ENCODE measurements at places on chromosomes 16 and 17.

DNA sequence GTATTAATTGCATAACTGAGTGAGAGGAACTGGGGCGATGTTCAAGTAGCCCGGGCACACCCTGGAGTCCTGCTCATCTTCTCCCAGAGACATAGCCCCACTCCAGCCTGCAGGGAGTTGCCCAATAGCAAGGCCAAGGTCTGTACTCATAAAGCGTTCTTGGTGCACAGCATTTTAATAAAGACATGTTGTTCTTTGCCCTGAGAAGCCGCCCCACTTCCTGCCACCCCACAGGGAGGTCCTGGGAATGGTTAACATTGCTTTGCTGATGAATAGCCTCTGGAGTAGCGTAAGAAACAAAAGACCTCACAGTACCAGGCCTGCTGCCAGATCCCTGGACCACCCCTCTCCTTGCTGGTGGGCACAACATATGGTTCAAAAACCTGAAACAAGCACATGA lies 21.6 kb upstream of the CDH1 start:
- DNase-seq: no peak

DNA sequence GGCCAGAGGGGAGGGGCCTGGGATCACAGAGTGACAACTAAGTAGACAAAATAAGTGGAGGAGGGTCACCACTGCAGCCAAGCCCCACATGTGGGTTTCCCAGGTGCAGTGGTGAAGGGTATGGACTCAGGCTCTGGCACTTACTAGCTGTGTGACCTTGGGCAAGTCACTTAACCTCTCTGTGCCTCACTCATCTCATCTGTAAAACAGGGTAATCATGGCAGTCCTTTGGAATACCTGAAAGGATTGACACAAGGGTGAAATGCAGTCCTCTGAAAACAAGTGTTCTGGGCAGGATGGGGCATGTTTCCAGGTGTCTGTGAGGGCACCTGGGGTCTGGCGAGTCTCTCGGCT lies 55.8 kb downstream of the NKD1 start:
- no peak for DNase-seq

DNA sequence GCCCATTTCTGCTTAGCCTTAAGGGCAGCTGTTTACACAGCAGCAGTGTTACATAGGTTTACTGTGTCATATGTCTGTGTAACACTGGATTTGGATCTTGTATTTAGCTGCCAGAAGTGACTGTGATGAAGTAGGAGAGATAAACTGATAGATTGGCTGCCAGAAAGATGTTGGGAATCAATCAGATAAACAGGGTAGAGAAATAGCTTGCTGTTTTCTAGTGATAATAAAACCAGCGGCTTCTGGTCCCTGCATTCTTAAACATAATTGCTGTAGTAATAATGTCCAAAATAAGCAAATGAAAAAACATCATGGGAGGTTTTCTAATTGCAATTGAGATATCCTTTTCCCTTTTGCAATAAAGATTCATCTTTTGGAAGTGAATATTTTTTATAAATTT lies 68.7 kb downstream of the AATF start:
- no peak for DNase-seq

DNA sequence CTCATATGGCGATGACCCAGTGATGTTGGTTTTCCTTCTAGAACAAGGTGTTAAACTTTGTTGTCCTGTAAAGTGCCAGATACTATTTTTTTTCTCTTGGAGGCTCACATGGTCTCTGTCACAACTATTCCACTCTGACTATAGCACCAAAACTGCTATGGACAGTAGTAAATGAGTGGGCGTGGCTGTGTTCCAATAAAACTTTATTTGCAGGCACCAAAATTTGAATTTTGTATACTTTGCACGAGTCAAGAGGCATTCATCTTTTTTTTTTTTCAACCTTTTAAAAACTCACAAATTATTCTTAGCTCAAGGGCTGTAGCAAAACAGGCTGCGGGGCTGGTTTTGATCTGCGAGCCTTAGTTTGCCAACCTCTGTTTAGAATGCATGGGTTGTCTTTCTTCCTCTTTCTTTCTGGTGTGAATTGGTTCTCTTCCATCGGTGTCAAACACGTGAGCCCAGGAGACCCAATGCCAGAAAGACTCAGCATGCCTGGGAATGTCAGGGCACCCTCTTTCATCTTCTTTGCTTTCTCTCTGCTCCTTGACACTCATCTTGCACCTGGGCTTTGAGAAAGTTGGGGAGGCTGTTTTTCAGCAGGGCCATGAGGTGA lies 2.1 kb downstream of the SYT17 start:
- DNase-seq: no peak

- DNase-seq: no peak
These were observed 14.0 kb downstream of the SRCIN1 start for GRCh38 chr17:38591759-38592241.

DNA sequence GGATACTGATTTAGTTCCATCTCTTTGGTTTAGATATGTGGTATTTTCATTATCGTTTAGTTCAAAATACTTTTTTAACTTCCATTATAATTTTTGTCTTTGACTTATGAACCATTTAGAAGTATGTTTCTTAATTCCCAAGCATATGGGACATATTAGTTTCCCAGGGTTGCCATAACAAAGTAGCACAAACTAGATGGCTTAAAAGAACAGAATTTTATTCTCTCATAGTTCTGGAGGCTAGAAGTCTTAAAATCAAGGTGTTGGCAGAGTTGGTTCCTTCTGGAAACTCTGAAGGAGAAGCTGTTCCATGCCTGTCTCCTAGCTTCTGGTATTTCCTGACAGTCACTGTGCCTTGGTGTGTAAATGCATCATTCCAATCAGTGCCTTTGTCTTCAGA lies 291.5 kb upstream of the AXIN2 start:
- no peak for DNase-seq

DNA sequence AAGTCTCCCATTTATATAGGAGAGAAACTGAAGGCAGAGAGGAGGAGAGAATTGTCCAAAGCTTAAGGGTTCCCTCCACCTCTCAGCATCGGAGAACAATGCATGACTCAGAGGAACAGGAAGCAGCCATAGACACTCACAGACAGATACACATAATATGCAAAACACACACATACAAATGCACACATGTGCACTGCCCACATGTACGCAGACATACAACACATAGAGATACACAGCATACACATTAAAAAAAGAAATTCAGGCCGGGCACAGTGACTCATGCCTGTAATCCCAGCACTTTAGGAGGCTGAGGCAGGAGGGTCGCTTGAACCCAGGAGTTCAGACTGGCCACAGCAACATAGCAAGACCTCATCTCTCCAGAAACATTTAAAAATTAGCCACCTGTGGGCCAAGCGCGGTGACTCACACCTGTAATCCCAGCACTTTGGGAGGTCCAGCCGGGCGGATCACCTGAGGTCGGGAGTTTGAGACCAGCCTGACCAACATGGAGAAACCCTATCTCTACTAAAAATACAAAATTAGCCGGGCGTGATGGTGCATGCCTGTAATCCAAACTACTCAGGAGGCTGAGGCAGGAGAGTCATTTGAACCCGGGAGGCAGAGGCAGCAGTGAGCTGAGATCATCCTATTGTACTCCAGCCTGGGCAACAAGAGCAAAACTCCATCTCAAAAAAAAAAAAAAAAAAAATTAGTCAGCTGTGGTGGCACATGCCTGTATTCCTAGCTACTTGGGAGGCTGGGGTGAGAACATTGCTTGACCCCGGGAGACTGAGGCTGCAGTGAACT lies 11.3 kb downstream of the ERAL1 start:
- peak; percentile 52 for DNase-seq

- peak; percentile 24 for DNase-seq
These were observed 40.4 kb downstream of the ZNF778 start for GRCh38 chr16:89257757-89258465.

GRCh38 chr17:28509789-28510188 lies 3.6 kb downstream of the FOXN1 start:
- no peak for DNase-seq

GRCh38 chr16:67404740-67405226 lies 11.5 kb upstream of the TPPP3 start:
- no peak for DNase-seq

GRCh38 chr16:26335236-26335853 lies 643.6 kb downstream of the HS3ST4 start:
- DNase-seq: no peak

DNA sequence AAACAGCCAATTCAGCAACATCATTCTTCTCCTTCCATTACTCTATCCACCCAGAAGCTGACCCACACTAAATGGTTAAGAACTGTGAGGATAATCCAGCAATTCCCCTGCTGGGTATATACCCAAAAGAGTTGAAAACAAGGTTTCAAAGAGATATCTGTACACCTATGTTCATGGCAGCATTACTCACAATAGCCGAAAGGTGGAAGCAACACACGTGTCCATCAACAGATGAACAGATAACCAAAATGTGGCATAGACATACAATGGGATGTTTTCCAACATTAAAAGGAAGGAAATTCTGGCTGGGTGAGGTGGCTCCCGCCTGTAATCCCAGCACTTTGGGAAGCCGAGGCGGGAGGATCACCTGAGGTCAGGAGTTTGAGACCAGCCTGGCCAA lies 19.9 kb downstream of the MIS12 start:
- DNase-seq: no peak

- DNase-seq: no peak
These were observed 41.7 kb downstream of the PIK3R5 start for GRCh38 chr17:8923762-8924161.

DNA sequence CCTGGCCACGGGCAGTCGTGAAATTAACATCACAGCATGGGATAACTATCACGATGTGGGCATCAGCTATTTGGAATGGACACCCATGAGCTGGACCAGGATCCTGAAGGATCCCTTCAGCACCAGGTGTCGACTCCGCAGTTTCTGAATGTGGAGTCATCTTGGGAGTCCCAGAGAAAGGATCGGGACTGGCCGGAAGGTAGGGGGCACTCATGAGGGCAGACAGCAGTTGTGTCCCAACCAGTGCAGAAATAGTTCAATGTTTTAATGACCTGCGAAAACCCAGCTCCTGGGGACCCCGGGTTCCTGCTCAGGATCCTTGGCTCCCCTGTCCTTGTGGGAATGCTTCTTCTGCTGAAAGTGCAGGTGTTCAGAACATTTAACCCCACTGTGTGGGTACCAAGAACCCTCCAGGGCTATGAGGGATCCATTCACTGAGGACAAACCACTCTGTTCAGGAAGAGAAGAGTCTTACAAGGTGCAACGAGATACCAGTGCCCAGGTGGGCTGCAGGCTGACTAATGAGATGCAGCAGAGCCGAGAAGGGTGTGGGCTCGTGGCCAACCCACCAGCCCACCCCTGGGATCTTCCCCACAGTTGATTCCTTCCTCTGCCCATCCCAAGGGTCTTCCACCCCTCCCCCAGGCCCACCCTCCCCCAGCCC lies 154.8 kb downstream of the SALL1 start:
- DNase-seq: no peak

DNA sequence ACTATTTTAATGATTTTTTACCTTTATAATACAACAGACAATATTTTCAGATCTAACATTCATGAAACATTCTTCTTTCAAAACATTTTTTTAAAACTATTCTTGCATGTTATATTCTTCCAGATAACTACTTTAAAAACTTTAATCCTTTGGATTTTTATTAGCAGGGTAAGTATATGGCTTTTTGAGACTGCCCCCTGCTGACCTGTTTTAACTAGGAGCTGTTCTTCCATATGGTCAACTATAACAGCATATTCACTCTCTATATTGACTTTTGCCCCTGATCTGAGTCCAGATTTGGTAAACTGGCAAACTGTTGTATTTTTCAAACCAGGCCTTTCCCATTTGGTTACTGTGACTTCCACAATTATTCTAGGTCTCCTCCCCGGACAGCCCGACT lies 16.5 kb downstream of the ZNF18 start:
- no peak for DNase-seq

- DNase-seq: no peak
These were observed at the start of gene CHCT1 for GRCh38 chr17:60422162-60422665. Gene CHCT1 (plus strand): TSS chr17:60422489. CDS start chr17:60422593, 104 bp downstream.

- no peak for DNase-seq
These were observed 18.4 kb downstream of the FOXJ1 start for GRCh38 chr17:76122431-76123190.

DNA sequence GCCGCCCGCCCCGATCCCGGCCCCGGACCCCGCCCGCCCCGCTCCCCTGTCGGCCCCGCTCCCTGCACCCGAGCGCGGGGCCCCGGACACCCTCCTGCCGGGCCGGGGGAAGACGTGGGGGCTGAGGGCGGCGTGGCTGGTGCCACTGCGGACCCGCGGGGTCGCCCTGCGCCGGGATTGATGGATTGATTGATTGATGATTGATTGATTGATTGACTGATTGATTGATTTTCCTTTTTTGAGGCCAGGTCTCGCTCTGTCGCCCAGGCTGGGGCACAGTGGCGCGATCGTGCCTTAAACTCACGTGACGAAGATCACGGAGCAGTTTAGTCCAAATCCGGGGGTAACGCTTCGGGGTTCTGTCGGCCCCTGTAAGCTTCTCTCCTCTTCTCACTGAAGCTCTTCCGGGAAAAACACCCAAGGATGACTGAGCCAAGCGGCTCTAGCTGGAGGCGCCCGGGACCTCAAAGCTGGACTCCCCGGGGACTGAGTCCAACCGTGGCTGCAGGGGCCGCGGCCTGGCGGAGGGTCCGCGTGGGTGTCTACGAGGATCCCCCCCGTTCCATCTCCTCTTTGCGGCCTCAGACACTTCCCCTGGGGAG lies 40.2 kb upstream of the BHLHA9 start:
- peak; percentile 47 for DNase-seq

- no peak for DNase-seq
These were observed 179.7 kb downstream of the RAB11FIP4 start for GRCh38 chr17:31570951-31571892.

DNA sequence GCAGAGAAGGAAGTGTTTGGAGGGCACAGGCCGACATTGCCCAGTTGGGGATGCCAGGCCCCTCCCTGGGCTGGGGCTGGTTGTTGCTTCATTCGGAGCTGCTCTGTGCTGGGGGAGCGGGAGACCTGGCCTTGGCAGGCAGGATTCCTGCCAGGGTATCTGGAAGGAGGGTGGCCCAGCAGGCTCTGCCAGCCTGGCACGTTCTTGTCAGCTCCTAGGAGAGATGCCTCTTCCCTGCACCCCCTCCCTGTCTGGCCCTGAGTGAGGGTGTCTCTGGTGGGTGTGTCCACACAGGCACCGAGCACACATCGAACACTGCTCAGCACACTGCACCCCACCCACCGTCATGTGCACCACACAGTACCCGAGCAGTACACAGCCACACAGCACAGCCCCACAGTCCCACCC lies 35.2 kb downstream of the ARHGAP23 start:
- peak; percentile 16 for DNase-seq

Measured in GM10248 (cell line).